ENCODE measurements at places on chromosomes 1 and 21.

GRCh38 chr1:113859478-113860175 is 11.9 kb downstream of the PTPN22 start:
- DNase-seq = no peak

GRCh38 chr1:159175571-159175970 is 4.2 kb downstream of the CADM3 start:
- no peak for DNase-seq

GRCh38 chr21:45572231-45572630 is 30.0 kb upstream of the SLC19A1 start:
- DNase-seq = no peak

DNA sequence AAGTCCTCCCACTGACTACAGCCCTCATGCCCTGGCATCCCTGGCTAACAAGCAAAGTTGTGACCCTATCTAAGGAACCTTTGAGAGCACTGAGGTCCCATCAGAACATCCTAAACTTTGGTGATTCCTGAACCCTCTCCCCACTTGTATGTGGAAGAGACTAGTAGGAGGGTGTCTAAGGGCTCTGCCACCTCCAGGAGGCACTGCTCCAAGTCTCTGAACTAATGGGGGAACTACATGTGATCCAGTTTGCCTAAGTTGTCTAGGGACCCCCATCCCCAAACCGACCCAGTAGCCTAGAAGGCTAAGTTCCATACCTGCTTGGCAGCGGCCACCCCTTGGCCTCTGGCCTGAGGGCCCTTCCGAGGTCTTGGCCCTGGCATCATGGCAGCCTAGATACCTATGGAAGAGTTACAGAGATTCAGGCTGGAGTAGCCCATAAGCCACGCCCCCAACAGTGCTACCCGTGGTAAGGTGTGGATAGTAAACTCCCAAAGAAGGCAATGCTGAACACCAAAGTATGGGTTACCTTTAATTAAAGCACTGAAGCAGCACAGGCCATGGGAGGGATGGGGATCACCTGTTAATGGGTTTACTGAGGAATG is 1.7 kb downstream of the CC2D1B start:
- DNase-seq = no peak

- DNase-seq = no peak
Observed at GRCh38 chr1:61011561-61012263, 70.6 kb upstream of the NFIA start.

- DNase-seq = no peak
Observed at GRCh38 chr1:241208910-241209379, 148.1 kb downstream of the RGS7 start.

DNA sequence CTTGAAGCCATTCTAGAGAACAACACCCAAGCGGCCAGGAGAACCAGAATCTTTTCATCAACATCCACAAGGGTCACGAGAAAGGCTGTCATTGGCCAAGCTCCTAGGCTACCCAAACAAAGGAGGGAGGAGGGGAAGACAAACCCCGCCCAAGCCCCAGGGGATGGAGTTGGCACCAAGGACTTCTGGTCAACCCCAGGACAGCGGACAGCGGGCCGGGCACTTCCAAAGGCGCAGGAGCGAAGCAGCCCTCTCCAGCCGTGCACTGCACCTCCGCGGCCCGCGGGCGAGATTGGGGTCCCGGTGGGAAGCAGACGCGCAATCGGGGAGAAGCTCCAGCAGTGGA is at the start of gene CLIC6:
Gene CLIC6 (plus strand): TSS at position 192 of the 346 bp plus-strand sequence. CDS start 395 bp downstream, outside the sequence.
- DNase-seq = no peak

- DNase-seq = no peak
Observed at GRCh38 chr1:230709619-230710542, 4.0 kb downstream of the AGT start.

DNA sequence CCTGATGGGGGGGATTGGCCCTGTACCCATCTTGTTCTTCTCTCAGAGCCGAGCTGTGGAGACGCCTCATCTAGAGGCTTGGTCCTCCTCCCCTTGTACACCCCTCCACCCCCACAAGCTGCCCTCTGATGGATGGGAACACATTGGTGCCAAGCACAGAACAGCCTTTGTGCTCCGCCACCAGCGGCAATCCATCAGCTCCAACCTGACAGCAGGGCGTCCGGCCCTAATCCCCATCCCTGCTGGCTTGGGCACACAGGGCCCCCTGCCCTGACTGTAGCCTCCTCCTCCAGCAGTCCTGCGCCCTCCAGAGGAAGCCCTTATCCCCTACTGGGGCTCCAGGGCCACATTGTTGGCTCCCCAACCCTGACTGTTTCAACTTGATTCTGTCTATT is 3.8 kb upstream of the MYOG start:
- DNase-seq = no peak

- DNase-seq = no peak
Observed at GRCh38 chr1:26283279-26283853, 3.5 kb downstream of the SH3BGRL3 start.

- DNase-seq = no peak
Observed at GRCh38 chr1:203276916-203277545, 28.3 kb upstream of the BTG2 start.

DNA sequence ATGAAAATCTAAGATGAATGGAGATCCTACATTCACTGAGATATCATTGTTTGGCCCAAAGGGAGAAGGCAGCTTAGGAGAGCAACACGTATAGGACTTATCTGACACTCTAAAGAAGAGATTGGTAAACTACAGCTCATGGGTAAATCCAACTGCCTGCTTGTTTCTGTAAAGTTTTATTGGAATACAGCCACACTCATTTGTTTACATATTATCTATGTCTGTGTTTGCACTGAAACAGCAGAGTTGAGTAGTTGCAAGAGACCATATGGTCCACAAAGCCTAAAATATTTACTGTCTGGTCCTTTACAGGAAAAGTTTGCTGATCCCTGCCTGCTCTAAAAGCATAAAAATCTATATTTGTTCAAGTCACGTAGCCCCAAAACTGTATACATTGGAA is 14.3 kb upstream of the LRRC53 start:
- no peak for DNase-seq

DNA sequence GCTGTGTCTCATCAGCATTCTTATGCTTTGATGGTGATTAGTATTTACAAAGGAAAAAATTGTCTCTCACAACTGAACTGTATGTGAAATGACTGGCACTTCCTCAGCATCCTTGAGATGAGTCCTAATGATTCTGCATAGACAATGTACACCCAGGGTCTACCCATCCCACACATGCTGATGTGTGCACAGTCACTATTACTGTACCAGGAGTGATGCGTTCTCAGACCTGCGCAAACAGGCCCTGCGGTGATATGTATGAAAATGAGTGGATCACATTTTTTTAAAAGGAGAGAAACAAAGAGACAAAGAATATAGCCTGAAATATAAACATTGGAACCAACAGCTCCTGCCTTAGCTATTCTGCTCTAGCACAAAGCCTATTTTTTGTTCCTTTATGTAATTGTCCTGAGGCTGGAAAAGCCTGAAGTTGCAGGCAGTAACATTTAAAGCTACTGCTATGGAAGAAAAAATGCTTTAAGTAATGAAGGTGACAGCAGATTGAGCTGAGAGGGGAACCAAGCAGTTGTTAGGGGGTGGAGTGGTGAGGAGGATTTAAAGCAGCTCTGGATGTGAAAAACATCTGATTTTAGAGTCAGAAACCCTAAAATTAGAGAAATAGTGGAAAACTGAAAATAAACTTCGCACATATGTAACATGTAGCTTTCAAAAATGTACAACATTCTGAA is 5.5 kb downstream of the RCAN1 start:
- no peak for DNase-seq

- DNase-seq = no peak
Observed at GRCh38 chr21:46180079-46180722, 4.1 kb downstream of the SPATC1L start.

GRCh38 chr1:183913567-183913993 is 108.7 kb downstream of the RGL1 start:
- DNase-seq = no peak

DNA sequence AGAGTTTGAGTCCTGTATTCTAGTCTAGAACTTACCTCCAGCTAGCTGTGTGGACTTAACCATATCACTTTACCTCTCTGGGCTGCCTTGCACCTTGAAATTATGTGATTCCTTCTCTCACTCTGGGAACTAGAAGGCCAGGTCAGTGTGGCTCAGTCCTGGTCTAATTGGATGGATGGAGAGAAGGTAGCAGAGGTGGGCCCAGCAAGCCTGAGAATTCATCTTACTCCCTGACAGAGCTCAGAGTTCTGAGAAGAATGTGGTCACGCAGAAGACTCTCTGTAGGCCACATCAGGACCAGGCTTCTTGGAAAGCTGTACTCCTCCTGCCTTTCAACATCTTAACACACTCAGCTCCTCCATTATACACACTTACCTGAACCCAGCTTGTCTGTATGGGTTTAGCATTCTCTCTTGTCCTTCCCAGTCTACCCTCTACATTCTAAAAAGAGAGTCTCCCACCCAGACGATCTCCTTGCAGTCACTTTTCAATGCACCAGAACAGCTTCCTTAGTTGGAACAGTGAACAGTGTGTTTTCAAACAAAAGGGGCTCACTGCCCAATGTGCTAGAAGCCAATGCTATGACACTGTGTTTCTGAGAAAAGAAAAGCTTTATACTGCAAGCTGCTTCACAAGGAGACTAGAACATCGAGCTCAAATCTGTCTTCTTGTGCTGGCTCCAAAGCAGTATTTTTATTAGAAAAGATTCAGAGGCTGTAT is 60.5 kb downstream of the CAPN9 start:
- DNase-seq = no peak

- no peak for DNase-seq
Observed at GRCh38 chr1:228417483-228418203, 982 bp upstream of the TRIM17 start.

DNA sequence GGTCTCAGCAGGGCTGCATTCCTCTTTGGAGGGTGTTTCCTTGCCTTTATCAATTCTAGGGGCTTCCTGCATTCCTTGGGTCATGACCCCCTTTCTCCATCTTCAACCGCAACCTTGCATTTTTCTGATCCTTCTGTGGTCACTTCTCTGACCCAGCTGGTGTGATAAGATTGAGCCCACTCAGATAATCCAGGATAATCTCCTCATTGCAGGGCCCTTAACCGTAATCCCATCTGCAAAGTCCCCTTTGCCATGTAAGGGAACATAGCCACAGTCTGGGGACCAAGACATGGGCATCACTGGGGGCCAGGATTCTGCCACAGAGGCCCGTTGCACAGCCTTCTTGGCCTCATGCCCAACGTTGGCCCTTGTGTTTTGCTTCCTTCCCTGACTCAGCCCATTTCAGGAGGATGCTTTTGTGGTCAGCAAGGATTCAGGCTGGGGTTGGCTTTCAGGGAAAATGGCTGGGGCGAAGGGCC is 35.0 kb upstream of the IL19 start:
- DNase-seq = no peak

DNA sequence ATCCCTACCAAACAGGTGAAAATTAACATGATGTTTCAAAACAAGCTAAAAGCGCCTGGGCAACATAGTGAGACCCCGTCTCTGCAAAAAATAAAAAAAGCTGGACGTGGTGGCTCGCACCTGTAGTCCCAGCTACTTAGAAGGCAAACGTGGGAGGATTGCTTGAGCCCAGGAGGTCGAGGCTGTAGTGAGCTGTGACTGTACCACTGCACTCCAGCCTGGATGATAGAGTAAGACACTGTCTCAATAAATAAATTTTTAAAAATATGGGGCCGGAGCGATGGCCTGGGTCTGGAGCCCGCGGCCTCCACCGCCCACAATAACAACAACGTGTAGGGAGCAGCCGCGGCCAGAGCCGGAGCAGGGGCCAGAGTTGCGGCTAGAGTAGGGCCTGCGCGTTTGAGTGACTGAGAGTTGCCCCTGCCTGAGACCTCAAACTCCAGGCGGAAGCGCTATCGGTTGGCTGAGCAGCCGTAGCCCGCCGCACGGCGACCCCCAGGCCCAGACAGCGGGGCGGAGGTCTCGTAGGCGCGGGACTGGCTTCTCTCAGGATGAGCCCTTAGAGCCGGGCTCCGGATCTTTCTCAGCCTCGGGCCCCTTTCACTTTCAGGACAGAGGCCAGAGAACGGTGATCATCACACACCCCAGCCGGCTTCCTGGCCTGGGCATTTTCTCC is 41.4 kb downstream of the ZMYM1 start:
- no peak for DNase-seq

DNA sequence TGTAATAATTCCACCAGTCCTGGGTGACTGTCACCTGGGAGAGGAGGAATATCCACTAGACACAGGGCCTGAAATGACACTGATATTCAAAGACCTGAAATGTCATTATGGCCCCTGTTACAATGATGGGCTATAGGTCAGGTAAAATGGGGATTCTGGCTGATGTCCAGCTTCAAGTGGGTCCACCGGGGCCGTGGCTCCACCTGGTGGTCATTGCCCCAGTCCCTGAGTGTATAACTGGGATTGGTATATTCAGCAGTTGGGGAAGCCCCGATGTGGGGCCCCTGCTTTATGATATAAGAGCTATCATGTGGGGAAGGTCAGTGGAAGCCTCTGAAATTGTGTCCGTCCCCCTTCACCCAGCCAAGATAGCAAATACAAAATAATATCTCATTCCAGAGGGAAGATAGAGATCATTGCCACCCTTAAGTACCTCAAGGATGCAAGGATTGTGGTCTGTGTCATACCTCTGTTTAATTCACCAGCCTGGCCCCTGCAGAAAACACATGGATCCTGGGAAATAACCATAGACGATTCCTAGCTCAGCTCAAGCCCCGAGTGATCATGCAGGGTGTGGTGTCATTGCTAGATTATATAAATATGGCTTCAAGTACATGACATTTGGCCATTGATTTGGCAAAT is 19.4 kb downstream of the PLEKHO1 start:
- DNase-seq = no peak

GRCh38 chr1:205458777-205459566 is 3.1 kb upstream of the BLACAT1 start:
- no peak for DNase-seq

DNA sequence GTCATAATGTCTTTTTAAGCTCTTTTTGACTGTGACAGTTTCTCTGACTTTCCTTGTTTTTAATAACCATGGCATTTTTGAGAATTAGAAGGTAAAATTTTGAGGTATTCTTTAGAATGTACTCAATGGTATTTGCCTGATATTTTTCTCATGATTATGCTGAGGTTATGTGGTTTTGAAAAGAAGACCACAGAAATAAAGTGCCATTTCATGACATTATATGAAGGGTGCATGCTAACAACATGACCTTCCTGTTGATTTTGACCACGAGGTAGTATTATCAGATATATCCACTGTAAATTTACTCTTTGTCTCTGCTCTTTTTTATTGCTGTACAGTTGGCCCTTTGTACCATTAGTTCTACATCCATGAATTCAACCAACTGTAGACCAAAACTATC is 1418.5 kb downstream of the PLA2G4A start:
- no peak for DNase-seq

GRCh38 chr1:55673416-55673815 is 458.3 kb upstream of the USP24 start:
- no peak for DNase-seq

DNA sequence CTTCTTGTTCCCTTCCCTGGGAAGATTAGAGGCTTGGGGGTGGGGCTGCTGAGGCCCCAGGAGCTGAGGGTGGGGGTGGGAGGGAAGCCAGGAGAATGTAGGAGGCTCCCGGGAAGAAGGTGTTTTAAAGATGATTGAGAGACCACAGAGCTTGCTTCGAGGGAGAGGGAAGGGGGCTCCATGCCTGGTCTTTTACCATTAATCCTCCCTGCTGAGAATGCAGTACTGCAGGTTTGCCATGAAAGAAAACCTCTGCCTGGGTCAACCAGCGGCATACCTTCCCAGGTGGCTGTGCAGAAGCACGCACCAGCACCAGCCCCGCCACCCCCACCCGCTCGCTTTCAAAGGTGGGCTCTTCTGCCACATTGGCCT is 15.4 kb downstream of the ABCA4 start:
- no peak for DNase-seq

- no peak for DNase-seq
Observed at GRCh38 chr1:14961661-14962267, 191.8 kb upstream of the TMEM51 start.
